Activated CD4-positive, alpha-beta T cell treated with anti-CD3 and anti-CD28 coated beads for 36 hours (primary cell): ENCODE measurements at places on chromosomes 4 and X. TPM values are rescaled to one million over a fixed set of nuclear protein-coding genes. Genes with fewer than 3 reads are reported as not detected.

DNA sequence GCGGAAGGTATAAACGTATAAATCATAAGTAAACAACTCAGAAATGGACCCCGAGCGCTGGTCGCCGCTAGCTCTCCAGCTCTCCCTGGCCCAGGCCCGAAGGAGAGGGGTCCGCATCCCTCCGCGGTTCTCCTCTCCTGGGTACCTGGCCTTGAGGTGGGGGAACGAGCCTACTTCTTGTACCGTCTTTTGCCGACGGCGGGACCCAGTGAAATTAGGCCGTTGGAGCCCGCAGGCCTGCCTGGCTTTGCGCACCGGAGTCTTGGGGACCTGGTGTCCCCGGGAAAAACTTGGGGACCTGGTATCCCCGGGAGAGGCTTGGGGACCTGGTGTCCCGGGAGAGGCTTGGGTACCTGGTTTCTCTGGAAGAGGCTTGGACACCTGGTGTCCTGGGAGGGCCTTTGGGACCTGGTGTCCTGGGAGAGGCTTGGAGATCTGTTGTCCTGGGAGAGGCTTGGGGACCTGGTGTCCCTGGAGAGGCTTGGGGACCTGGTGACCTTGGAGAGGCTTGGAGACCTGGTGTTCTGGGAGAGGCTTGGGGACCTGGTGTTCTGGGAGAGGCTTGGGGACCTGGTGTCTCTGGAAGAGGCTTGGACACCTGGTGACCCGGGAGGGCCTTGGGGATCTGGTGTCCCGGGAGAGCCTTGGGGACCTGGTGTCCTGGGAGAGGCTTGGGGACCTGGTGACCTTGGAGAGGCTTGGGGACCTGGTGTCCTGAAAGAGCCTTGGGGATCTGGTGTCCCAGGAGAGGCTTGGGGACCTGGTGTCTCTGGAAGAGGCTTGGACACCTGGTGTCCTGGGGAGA is 12.0 kb downstream of the SHOX start:
- H3K36me3 ChIP-seq: no peaks in the 10 kb centered on the region
- H3K27ac ChIP-seq: no peak overlapping the region
- no peak for DNase-seq
- peaks cover 3% of the 10 kb centered on the region for H3K4me1 ChIP-seq

Gene CLIC2
- total RNA-seq: 0.43 TPM

Gene RBM46
- total RNA-seq: not detected

DNA sequence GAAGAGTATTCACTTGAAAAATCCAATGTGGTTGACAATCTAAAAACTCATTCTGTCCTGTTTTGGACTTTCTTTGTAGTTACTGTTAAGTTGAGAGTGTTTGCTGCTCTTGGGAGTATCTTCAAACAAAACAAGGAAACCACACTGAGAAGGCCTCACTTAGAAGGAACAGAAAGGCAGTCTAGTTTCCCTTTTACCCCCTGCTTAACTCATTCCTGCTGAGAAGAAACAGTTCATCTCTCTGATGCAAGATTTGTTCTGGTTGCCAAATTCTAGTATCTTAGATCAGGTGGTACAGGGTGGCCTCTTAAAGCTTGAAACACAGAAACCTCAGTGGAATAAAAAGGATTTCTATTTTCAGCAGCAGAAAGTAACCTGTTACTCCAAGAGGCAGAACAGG is 41.4 kb downstream of the GUCY2F start:
- DNase-seq: no peak
- H3K36me3 ChIP-seq: no peaks in the 10 kb centered on the region
- H3K27me3 ChIP-seq: peaks cover 3% of the 10 kb centered on the region
- no peak overlapping the region for H3K27ac ChIP-seq
- no peaks in the 10 kb centered on the region for H3K4me1 ChIP-seq
- H3K4me3 ChIP-seq: no peak overlapping the region

GRCh38 chr4:59570860-59571476 is 1629.2 kb upstream of the ADGRL3 start:
- H3K4me1 ChIP-seq: no peaks in the 10 kb centered on the region
- no peak overlapping the region for H3K27ac ChIP-seq
- no peaks in the 10 kb centered on the region for H3K36me3 ChIP-seq
- H3K4me3 ChIP-seq: no peak overlapping the region
- DNase-seq: no peak

- no peak for DNase-seq
- no peaks in the 10 kb centered on the region for H3K27me3 ChIP-seq
- H3K4me3 ChIP-seq: no peak overlapping the region
- peaks cover 80% of the 10 kb centered on the region for H3K36me3 ChIP-seq
- peak overlapping the region; percentile 80 for H3K27ac ChIP-seq
Observed at GRCh38 chr4:102809190-102809589, 18.2 kb downstream of the UBE2D3 start.

Gene MGARP
- total RNA-seq: 0.21 TPM

Gene UGT2B7
- total RNA-seq: not detected

Gene FAM184B
- 0.04 TPM for total RNA-seq

Gene NPY2R
- total RNA-seq: not detected

GRCh38 chr4:161320377-161320776 is 843.4 kb downstream of the FSTL5 start:
- H3K36me3 ChIP-seq: no peaks in the 10 kb centered on the region
- no peak overlapping the region for H3K27ac ChIP-seq
- no peak for DNase-seq

Gene SLC7A11
- total RNA-seq: 4.4 TPM

Gene SPATA18
- 0.39 TPM for total RNA-seq

Gene ZNF81
- 6.4 TPM for total RNA-seq

DNA sequence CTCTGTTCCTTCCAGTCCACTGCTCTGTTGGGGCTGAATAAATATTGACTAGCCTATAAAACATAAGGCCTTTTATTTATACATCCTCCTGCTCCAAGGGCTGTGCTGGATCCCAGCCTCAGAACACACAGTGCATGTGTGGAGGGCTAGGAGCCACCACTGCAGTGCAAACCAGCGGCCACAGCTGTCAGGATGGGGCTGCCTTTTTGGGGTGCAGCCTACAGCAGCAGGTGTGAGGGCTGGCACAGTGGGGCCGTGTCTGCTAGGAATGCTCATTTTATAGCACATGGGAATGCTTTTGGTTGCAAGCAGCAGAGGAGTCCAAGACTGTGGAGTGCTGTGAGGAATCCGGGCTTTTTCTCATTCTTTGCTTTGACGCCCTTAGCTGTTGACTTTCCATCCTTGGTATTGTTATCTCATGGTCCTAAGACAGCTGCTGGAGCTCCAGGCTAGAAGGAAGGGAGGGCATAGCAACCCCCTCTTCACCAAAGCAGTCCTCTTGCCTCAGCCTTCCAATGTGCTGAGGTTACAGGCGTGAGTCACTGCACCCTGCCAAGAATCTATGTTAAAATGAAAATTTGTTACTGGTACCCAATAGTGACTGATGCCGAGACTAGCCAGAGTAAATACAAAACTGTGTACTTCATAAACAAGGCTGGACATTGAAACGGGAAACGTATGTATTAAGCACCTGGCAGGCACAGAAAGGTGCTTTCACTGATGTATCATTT is 334.3 kb upstream of the GATB start:
- peak overlapping the region; percentile 34 for H3K27ac ChIP-seq
- DNase-seq: no peak
- H3K36me3 ChIP-seq: peaks cover 2% of the 10 kb centered on the region
- peaks cover 64% of the 10 kb centered on the region for H3K4me1 ChIP-seq

Gene F8A1
- total RNA-seq: 11.5 TPM

Gene NSUN7
- 0.16 TPM for total RNA-seq

DNA sequence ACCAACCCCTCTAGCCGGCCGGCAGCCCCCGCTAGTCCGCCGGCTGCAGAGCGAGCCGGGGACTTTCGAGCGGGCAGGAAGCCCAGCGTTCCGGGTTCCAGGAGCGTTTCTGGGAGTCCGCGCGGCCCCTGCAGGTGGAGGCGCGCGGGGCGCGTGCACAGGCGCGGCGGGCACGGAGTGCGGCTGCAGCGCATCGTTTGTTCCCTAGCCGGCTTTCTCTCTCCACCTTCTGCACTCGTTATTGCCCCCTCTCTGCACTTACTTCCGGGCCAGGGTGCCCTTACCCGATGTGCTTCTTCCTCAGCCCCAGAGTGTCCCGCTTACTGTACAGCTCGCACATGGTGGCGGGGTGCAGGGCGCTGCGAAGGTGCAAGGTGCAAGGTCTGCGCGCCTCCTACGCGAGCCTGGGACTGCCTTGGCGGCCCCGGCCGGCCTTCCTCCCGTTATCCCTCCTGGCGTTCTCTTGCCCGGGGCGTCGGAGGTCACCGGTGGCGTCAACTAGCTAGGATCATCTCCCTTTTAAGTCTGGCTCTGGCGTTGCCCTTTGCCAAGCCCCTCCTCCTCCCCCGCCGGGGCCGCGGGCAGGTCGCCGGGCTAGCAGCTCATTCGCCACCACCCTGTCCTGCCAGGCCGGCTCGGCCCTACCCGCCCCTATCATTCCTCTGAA is at the start of gene ETNPPL:
Gene ETNPPL, minus strand, starts transcription at position 495 of the 667 bp plus-strand sequence. Its CDS starts 155 bp downstream, at position 340.
- peaks cover 31% of the 10 kb centered on the region for H3K27me3 ChIP-seq
- H3K36me3 ChIP-seq: no peaks in the 10 kb centered on the region
- peak within 1 kb of the TSS; percentile 40 for H3K27ac ChIP-seq
- H3K4me3 ChIP-seq: peak within 1 kb of the TSS; percentile 68

DNA sequence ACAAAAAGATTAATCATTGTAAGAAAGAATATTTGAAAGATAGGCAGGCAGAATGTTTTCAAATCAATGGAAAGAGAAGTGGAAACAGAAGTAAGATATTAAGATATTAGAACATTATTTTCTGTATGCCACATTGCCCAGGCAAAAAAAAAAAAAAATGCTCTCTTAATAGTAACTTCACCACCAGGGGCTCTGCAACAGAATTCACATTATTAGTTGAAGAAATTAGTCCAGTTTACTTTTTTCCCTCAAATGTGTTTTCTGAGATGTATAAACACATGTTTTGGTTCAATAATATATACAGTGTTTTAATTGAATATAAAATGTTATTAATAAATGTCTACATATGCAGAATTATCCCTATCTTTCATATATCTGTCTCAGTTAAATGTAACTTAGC is 78.0 kb upstream of the ADAD1 start:
- H3K36me3 ChIP-seq: peaks cover 2% of the 10 kb centered on the region
- no peak for DNase-seq
- no peak overlapping the region for H3K27ac ChIP-seq
- no peaks in the 10 kb centered on the region for H3K4me1 ChIP-seq

Gene ARMCX4
- 6.0 TPM for total RNA-seq

- peak overlapping the region; percentile 69 for H3K27ac ChIP-seq
- no peak for DNase-seq
- H3K36me3 ChIP-seq: peaks cover 26% of the 10 kb centered on the region
- peaks cover 51% of the 10 kb centered on the region for H3K4me1 ChIP-seq
- no peaks in the 10 kb centered on the region for H3K27me3 ChIP-seq
Observed at GRCh38 chrX:130179170-130179569, 7.4 kb downstream of the RAB33A start.

DNA sequence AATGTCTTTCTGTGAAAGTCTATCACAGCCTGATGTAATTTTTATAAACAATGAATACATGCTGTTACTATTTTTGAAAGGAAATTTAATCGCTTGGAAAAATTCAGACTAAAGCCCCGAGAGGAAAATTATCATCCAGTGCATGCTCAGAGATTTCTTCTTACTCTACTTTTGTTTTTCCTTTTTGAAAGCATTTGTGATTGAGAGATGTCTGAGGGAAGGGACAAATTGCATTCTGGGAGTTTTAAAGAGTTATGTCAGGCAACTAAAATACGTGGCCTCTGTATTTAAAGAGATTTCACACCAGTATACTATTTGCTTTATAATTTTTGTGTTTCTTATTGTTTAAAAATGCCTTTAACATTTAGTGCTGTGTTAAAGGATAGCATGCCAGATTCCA is 1.4 kb upstream of the ZFX start:
- peaks cover 23% of the 10 kb centered on the region for H3K36me3 ChIP-seq
- no peak for DNase-seq

GRCh38 chrX:49627086-49627777 is 28.4 kb downstream of the GAGE1 start:
- H3K4me1 ChIP-seq: no peaks in the 10 kb centered on the region
- H3K36me3 ChIP-seq: no peaks in the 10 kb centered on the region
- H3K27me3 ChIP-seq: no peaks in the 10 kb centered on the region
- no peak overlapping the region for H3K27ac ChIP-seq

DNA sequence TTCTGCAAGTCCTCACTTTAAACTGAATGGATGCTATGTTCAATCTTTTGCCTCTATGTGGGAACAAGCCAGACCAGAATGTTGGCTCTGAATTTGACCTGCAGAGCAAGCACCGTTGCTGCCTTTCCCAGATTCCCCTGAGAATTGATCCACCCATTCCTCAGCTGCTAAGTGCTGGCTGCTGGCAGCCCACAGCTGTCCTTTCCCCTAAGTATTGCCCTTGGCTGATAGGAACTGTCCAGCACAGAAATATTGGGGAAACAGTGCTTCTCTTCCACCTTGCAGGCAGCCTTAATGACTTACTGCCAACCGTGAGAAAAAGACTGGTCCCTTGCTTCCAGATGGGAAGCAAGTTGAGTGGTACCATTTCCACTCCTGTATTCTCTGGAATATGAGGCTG is 475.9 kb downstream of the PDHA2 start:
- H3K4me1 ChIP-seq: no peaks in the 10 kb centered on the region
- H3K4me3 ChIP-seq: no peak overlapping the region
- H3K27ac ChIP-seq: no peak overlapping the region
- H3K27me3 ChIP-seq: no peaks in the 10 kb centered on the region
- DNase-seq: no peak
- H3K36me3 ChIP-seq: no peaks in the 10 kb centered on the region

GRCh38 chr4:152921284-152921683 is 14.8 kb upstream of the FHDC1 start:
- H3K27ac ChIP-seq: no peak overlapping the region
- peaks cover 23% of the 10 kb centered on the region for H3K36me3 ChIP-seq
- no peaks in the 10 kb centered on the region for H3K4me1 ChIP-seq

GRCh38 chr4:2350982-2351381 is 67.5 kb downstream of the ZFYVE28 start:
- H3K4me3 ChIP-seq: no peak overlapping the region
- no peaks in the 10 kb centered on the region for H3K36me3 ChIP-seq
- no peaks in the 10 kb centered on the region for H3K27me3 ChIP-seq

Gene PALLD
- total RNA-seq: 9.5 TPM

Gene PI4K2B
- 38.4 TPM for total RNA-seq

DNA sequence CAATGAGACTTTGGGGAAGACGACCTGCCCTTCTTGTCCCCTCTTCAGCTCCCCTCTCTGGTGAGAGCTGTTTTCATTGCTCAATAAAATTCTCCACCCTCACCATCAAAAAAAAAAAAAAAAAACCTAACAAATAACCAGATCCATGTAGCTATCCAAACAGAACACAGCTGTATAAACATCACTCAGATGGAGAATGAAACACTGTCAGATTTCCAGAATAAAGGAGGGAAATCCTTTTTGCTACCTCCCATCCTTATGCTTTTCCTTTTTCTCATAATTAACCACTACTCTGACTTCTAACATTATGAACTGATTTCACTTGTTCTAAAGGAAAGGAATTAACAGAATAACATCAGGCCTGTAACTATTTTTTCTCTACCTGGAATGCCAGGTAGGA is 155.6 kb downstream of the PPP4R3C start:
- no peaks in the 10 kb centered on the region for H3K4me1 ChIP-seq
- DNase-seq: no peak
- H3K4me3 ChIP-seq: no peak overlapping the region

DNA sequence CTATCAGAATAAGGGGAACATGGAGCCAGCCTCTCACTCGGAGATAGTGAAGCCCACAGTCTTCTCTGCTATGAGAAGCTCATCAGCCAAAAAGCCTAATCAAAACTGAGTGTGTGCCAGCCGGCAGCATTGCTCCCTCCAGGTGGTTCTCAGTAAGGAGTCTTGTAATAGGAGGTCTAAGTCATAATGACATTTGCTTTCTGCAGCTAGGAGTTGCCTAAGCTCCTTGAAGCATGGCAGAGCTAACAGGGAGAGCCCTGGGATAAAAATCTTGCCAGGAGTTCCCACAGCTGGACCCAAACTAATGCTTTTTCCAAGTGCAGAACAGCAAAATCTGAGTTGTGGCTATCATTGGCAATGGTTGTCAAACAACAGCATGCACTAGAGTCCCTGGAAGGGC is 245.2 kb downstream of the SPATA18 start:
- no peaks in the 10 kb centered on the region for H3K36me3 ChIP-seq
- no peak overlapping the region for H3K4me3 ChIP-seq
- H3K27me3 ChIP-seq: no peaks in the 10 kb centered on the region
- H3K4me1 ChIP-seq: no peaks in the 10 kb centered on the region
